Subcutaneous adipose tissue (tissue), 4 donors: ENCODE measurements at places on chromosomes 16 and 17. TPM values are rescaled to one million over a fixed set of nuclear protein-coding genes. Genes with fewer than 3 reads are reported as not detected.

Gene GAST
- total RNA-seq: not detected

Gene ACSM3
- 1.5 TPM for total RNA-seq

Gene ZFP3
- total RNA-seq: 5.9 TPM

Gene TMEM88
- 9.7 TPM for total RNA-seq

Gene KRT36
- total RNA-seq: not detected

Gene HES7
- total RNA-seq: not detected

Gene SPATA22
- total RNA-seq: 1.1 TPM

Gene RCVRN
- total RNA-seq: not detected

Gene QPRT
- total RNA-seq: 13.8 TPM

Gene SLC13A2
- not detected for total RNA-seq

Gene C17orf107
- total RNA-seq: 1.3 TPM

Gene FBXL16
- total RNA-seq: not detected

Gene CMTM2
- not detected for total RNA-seq
